HT1080 (cell line): ENCODE measurements at places on chromosomes 3 and 15.

DNA sequence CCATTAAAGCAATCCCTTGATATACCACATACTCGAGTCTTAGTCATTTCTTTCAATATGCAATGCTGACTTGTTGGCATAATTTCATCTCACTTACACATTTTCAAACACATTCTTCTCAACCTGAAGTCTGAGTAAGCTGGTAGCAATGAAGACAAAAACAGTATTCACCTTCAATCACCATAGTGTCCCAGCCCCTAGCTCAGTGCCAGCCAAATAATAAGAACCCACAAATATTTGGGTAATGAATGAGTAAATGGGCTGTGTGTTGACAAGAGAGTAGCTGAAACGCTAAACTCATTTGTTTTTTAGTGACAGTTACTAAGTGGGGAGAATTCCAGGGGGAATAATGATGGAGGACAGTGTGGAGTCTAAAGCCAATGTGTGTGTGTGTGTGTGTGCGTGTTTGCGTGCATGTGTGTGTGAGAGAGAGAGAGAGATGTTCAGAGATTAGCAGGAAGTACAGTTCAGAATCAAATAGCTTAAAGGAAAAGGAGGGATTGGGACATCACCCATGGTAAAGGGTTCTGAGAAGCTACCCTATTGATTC lies 165.7 kb downstream of the GAP43 start:
- DNase-seq: peak; percentile 98

GRCh38 chr15:37740623-37741141 lies 193.8 kb upstream of the TMCO5A start:
- DNase-seq: no peak

DNA sequence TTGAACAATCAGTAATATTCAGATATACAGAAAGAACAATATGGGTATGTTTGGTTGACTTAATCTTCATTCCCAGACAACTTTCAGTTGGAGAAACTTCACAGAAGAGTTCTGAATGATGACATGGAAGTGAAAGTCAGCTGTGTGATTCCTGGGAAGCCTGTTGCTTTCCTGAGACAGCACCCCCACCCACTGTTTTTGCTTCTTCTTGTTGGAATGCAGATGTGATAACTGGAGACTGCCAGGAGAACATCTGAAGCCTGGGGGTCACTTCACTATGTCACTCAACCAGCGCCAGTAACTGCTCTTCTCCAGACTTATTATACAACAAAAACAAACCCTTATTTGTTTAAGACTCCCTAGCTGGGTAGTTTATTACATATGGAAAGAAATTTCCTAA lies 599.4 kb downstream of the ZIC1 start:
- no peak for DNase-seq

- no peak for DNase-seq
Observed at GRCh38 chr3:38116471-38117162, 20.3 kb downstream of the ACAA1 start.

GRCh38 chr3:11022115-11022514 lies 29.6 kb downstream of the SLC6A1 start:
- no peak for DNase-seq

- DNase-seq: peak; percentile 40
Observed at GRCh38 chr3:43290956-43291355, 4.6 kb downstream of the SNRK start.
